ENCODE measurements at places on chromosomes 4 and X. TPM values are rescaled to one million over a fixed set of nuclear protein-coding genes. Genes with fewer than 3 reads are reported as not detected.

The DOK7 gene
- total RNA-seq, result 0.69 TPM

GRCh38 chr4:108114503-108114902 lies 54.2 kb downstream of the LEF1 start:
- no peaks in the 10 kb centered on the region for H3K27me3 ChIP-seq
- no peak for DNase-seq
- no peak overlapping the region for H3K27ac ChIP-seq
- no peak overlapping the region for H3K4me3 ChIP-seq
- H3K36me3 ChIP-seq, result no peaks in the 10 kb centered on the region

The FDCSP gene
- total RNA-seq, result not detected

GRCh38 chr4:48779095-48779997 lies 733 bp downstream of the FRYL start:
- peak overlapping the region; percentile 99 for H3K4me3 ChIP-seq
- H3K4me1 ChIP-seq, result peaks cover 43% of the 10 kb centered on the region
- peaks cover 13% of the 10 kb centered on the region for H3K27me3 ChIP-seq
- H3K36me3 ChIP-seq, result peaks cover 14% of the 10 kb centered on the region

The MOB1B gene
- total RNA-seq, result 49.4 TPM

- DNase-seq, result peak; percentile 3
- H3K27ac ChIP-seq, result no peak overlapping the region
- H3K27me3 ChIP-seq, result peaks cover 3% of the 10 kb centered on the region
- no peaks in the 10 kb centered on the region for H3K4me1 ChIP-seq
Measured at GRCh38 chrX:120857240-120857639, 18.4 kb downstream of the CT47B1 start.

DNA sequence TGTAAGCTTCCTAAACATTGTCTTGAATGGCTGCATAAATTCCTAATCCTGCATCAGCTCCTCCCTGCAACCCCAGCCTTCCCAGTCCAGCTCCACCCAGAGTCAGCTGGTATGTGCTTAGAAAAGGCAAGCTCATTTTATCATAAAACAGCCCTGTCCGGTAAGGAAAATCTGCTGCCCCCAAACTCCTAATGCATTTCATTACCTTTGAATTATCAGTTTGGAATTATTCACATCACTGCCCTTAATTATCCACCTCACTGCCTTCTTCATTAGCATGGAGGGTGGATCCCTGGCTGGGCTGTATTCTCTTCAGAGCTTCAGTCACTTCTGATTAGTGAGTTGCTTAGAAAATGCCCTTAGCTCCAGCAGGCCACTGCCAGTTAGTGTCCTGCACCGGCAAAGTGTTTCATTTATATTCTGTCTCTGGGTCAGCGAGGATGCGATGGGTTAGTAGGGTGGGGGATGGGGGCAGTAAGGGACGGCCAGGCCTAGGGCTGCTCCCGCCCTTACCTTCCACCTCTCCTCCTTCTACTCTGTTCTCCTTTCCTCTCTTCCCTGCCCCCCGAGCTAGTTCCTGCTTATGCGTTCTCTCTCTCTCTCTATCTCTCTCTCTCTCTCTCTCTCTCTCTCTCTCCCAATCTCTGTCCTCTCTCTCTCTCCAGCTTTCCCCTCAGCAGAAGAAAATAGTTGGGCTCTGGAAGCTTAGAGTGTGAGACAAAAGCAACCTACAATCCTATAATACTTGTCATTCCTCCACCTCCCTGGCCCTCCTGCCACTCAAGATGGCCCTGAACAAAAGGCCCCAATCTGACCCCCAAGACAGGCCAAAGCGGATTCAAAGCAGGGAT lies 174.8 kb upstream of the KLF3 start:
- H3K27ac ChIP-seq, result peak overlapping the region; percentile 55
- no peaks in the 10 kb centered on the region for H3K36me3 ChIP-seq
- peaks cover 20% of the 10 kb centered on the region for H3K4me1 ChIP-seq
- H3K27me3 ChIP-seq, result peaks cover 1% of the 10 kb centered on the region

DNA sequence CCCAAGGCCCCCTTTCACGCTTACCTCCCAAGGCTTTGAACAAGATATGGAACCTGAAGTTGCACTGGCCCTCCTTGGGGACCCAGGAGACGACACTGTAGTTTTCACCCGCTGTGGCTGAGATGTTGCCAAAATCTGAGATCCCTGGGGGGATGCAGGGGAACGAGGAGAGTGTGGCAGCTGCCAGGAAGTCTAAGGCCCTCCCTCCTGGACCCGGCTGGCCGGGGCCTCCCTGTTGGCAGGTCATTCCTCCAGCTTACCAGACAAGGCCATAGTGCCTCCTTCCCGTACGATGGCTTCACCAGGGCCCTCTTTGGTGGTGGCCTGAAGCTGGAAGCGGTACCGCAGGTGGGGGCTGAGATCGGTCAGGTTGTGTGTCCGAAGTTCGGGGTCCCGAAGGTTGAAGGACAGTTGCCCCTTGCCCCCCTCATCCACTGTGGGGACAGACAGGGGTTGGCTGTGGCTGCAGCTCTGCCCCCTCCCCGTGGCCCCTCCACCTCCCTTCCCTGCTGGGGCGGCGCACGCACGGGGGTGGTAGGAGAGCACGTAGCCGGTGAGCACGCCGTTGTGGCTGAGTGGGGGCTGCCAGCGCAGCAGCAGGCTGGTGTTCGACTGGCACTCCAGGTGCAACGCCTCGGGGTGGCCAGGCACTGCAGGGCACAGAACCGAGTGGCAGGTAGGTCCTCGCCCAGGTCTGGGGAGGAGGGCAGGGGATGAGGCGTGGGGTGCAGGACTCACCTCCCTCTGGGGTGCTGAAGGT lies 21.2 kb downstream of the L1CAM start:
- no peaks in the 10 kb centered on the region for H3K27me3 ChIP-seq
- no peak overlapping the region for H3K4me3 ChIP-seq
- H3K27ac ChIP-seq, result no peak overlapping the region
- no peaks in the 10 kb centered on the region for H3K4me1 ChIP-seq
- no peaks in the 10 kb centered on the region for H3K36me3 ChIP-seq
- DNase-seq, result no peak

DNA sequence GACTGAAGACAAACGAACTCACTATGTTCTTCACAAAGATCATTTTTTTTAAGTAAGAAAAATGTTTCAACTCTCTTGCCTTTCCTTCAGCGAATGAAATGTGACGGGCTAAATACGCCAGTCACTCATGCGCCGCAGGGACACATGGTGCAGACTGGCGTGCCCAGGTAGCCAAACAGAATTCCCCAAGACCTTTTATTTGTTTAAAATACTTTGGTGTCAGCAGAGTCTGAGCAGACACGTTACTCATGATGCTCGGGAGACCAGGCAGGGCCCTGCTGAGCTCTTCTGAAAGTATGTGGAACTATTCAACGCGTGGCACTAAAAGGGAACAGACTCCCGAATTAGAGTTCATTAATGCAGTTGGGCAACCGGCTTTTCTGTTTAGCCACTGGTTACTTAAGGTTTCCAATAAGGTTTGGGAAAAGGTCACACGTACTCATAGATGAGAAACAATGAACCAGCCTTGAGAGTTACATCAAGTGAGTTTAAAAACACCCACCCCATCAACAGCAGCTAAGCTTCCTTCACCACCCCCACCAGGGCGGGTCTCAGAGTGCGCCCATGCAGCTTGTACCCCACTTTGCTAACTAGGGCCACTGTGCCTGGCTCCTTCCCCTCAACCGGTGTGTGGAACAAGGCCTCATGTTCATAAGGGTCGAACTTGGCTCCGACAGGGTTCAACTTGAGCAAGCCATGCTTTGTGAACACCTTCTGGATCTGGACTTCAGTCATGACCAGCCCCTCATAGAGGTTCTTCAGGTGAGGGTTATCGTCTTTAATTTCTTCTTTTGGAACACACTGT lies 7.3 kb downstream of the GRPEL1 start:
- H3K36me3 ChIP-seq, result peaks cover 26% of the 10 kb centered on the region
- H3K27ac ChIP-seq, result no peak overlapping the region
- peaks cover 3% of the 10 kb centered on the region for H3K27me3 ChIP-seq
- DNase-seq, result no peak

- H3K36me3 ChIP-seq, result peaks cover 10% of the 10 kb centered on the region
- DNase-seq, result no peak
- peaks cover 10% of the 10 kb centered on the region for H3K27me3 ChIP-seq
Measured at GRCh38 chr4:2259541-2260343, 2.2 kb downstream of the MXD4 start.

DNA sequence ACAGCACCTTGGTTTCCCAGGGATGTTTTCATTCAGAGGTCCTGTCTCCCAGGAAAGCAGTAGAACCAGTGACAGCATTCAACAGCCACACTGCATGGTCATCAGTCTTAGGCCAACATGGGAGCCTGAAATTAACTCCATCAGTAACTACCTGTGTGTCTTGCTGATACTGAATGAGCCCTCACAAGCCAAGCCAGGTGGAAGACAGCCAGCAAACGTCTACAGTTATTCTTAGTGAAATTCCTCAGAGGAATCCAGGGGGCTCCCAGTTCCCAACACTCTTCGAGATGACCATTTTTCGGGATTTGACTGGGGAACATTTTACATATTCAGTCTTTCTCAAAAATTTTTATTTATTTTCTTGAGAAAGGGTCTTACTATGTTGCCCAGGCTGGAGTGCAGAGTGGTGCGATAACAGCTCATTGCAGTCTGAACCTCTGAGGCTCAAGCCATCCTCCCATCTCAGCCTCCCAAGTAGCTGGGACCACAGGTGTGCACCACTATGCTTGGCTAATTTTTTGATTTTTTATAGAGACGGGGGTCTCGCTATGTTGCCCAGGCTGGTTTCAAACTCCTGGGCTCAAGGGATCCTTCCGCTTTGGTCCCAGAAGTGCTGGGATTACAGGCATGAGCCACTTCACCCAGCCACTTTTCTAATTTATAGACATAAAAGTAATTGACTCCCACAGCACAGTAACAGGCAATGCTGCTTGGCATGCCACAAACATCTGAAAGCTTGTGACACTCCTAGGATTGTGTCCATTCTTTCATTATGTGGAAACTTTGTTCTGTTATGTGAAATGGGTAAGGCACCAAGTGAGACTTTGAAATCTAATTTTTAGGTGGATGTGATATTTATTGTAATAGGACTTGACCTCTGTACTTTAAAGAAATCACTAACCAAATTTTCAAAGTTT lies 116.9 kb downstream of the SOWAHB start:
- peaks cover 7% of the 10 kb centered on the region for H3K27me3 ChIP-seq
- peak overlapping the region; percentile 96 for H3K27ac ChIP-seq
- no peak for DNase-seq
- H3K4me1 ChIP-seq, result peaks cover 24% of the 10 kb centered on the region
- peaks cover 4% of the 10 kb centered on the region for H3K36me3 ChIP-seq

DNA sequence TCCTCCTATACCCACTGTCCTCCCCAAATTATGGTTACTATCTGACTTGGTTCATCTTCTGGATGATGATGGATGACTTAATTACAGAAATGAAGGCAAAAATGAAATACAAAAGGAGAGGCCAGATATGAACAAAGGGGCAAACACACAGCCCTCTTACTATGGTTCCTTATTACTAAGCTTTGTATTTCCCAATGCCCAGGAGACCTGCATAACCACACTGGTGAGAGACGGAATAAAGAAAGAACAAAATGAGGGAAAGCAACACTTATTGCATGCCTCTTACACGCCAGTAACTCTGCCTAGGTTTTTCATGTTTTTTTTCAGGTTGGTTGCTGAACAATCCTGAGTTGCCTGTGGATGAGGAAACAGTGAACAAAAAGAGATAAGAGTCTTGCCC lies 120.5 kb downstream of the SLC10A7 start:
- H3K4me3 ChIP-seq, result no peak overlapping the region
- no peak overlapping the region for H3K27ac ChIP-seq
- no peaks in the 10 kb centered on the region for H3K36me3 ChIP-seq
- H3K27me3 ChIP-seq, result no peaks in the 10 kb centered on the region

The CSAG2 gene
- total RNA-seq, result not detected

The LINC00632 gene
- 142 TPM for total RNA-seq

- no peaks in the 10 kb centered on the region for H3K27me3 ChIP-seq
- H3K4me3 ChIP-seq, result no peak overlapping the region
- H3K36me3 ChIP-seq, result no peaks in the 10 kb centered on the region
- no peak overlapping the region for H3K27ac ChIP-seq
- H3K4me1 ChIP-seq, result no peaks in the 10 kb centered on the region
- no peak for DNase-seq
Measured at GRCh38 chr4:80471756-80472155, 136.2 kb downstream of the CFAP299 start.

GRCh38 chr4:100095729-100096595 lies 94.3 kb downstream of the DDIT4L start:
- H3K4me1 ChIP-seq, result peaks cover 17% of the 10 kb centered on the region
- no peaks in the 10 kb centered on the region for H3K36me3 ChIP-seq
- H3K27ac ChIP-seq, result no peak overlapping the region
- peaks cover 2% of the 10 kb centered on the region for H3K27me3 ChIP-seq
- DNase-seq, result peak; percentile 50

DNA sequence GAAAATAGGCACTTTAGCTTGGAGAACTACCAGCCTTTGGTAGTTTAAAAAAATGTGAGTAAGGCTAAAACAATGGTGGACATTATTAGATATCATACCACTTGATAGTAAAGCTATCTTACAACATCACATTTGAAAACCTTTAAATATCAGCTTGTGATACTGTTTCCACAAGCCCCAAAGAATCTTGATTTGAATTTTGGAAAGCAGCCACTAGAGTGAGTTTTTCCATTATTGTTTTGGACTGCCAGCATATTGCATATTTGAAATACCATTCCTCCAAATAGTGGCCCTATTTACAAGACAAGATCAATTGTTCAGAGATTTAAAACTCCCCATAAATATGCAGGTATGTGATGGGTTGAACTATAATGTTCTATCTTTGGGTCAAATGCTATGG lies 303.0 kb upstream of the PRPS2 start:
- H3K4me1 ChIP-seq, result no peaks in the 10 kb centered on the region
- H3K36me3 ChIP-seq, result no peaks in the 10 kb centered on the region
- no peak overlapping the region for H3K4me3 ChIP-seq
- H3K27ac ChIP-seq, result no peak overlapping the region
- DNase-seq, result no peak
- no peaks in the 10 kb centered on the region for H3K27me3 ChIP-seq

GRCh38 chrX:16646366-16647138 lies 3.4 kb upstream of the S100G start:
- no peak overlapping the region for H3K27ac ChIP-seq
- DNase-seq, result no peak
- H3K4me1 ChIP-seq, result peaks cover 2% of the 10 kb centered on the region
- H3K4me3 ChIP-seq, result no peak overlapping the region

GRCh38 chrX:40147971-40148370 lies 50.2 kb upstream of the BCOR start:
- H3K4me1 ChIP-seq, result peaks cover 40% of the 10 kb centered on the region
- H3K27ac ChIP-seq, result peak overlapping the region; percentile 67
- no peak overlapping the region for H3K4me3 ChIP-seq
- peaks cover 2% of the 10 kb centered on the region for H3K27me3 ChIP-seq

The SSX3 gene
- total RNA-seq, result not detected

GRCh38 chr4:39435659-39436563 lies 22.8 kb downstream of the RPL9 start:
- H3K4me1 ChIP-seq, result no peaks in the 10 kb centered on the region
- no peak for DNase-seq

GRCh38 chr4:183342541-183343533 lies 20.6 kb upstream of the CLDN24 start:
- no peak overlapping the region for H3K27ac ChIP-seq
- H3K4me1 ChIP-seq, result peaks cover 18% of the 10 kb centered on the region
- H3K27me3 ChIP-seq, result peaks cover 4% of the 10 kb centered on the region
- H3K4me3 ChIP-seq, result no peak overlapping the region
- no peaks in the 10 kb centered on the region for H3K36me3 ChIP-seq

Measured in endothelial cell (in vitro differentiated cells).